ENCODE measurements at places on chromosomes 2 and 18.

DNA sequence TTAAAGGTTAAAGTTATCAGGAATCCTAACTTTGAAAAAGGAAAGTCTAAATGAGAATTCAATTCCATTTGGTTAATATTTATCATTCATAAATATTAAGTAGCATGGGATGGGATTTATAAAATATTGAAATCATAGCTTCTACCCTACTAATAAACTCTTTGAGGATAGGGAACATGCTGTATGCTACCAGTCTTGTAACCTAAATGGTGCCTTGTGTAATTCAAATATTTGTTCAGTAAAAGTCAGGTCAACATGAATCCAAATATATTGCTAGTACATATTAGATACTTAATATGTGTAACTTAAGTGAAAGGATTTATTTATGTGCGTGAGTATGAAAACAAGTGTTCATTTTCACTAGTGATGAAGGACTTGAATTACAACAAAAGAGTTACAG lies 94.1 kb downstream of the CAMKMT start:
- DNase-seq: no peak

GRCh38 chr2:226711606-226712296 lies 87.9 kb downstream of the IRS1 start:
- no peak for DNase-seq

- DNase-seq: no peak
Observed at GRCh38 chr2:108937367-108938017, 51.5 kb downstream of the EDAR start.

DNA sequence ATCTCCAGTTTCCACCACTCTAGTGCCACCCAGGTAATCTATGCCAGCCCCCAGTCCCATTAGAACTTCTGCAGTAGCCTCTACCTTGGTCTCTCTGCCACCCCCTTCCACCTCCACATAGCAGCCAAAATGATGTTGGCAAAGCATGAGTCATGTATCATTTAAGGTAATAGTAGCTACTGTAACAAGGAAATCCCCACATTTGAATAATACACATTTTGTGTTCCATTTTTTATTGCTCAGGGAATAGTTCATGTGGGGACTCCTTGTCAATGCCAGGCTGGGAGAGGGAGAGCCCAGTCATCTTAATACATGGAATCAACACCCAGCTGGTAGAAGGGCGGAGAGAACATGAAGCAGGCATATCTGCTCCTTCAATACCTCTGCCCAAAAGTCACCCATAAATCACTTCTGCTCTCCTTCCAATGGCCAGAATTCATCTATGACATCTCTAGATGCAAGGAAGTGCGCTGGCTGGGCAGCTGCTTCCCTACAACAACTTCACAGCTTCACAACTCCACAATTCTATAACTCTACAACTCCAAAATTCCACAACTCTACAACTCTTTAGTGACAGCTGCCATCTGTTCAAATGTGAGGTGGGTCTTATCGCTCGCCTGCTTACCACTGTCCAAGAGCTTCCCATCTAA lies 70.6 kb upstream of the GLS start:
- DNase-seq: no peak

DNA sequence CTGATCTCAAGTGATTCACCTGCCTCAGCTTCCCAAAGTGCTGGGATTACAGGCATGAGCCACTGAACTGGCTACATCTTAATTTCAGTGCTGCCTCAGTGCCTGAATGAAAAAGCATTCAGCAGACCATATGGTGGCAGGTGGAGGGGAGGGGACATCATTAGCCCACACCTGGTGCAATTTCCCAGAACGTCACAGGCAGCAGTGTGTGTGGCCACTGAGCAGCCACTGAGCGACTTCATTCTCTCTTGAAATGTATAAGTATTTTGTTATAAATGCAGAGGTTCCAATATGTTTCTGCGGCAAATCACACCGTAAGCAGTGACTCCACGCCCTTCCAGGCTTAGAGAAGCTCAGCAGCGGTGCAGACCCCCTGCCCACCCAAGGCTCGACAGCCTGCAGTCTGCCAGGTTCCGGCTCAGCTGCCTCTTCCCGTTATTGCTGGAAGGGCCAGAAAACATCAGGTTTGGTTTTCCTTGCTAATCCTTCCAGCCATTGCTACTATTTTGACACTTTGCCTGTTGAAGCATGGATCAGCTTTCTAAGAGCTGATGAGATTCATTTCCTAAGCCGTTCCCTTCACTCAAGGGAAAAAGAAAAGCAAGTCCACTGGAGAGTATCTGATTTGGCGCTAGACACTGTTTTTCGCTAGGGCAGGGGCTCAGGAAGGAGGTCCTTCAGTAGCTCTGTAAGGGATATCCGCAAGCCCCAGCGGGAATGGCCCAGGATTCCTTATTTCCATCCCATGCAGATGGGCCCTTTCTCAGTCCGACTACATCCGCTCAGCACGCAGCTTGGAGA lies 250.7 kb downstream of the VAPA start:
- DNase-seq: no peak

DNA sequence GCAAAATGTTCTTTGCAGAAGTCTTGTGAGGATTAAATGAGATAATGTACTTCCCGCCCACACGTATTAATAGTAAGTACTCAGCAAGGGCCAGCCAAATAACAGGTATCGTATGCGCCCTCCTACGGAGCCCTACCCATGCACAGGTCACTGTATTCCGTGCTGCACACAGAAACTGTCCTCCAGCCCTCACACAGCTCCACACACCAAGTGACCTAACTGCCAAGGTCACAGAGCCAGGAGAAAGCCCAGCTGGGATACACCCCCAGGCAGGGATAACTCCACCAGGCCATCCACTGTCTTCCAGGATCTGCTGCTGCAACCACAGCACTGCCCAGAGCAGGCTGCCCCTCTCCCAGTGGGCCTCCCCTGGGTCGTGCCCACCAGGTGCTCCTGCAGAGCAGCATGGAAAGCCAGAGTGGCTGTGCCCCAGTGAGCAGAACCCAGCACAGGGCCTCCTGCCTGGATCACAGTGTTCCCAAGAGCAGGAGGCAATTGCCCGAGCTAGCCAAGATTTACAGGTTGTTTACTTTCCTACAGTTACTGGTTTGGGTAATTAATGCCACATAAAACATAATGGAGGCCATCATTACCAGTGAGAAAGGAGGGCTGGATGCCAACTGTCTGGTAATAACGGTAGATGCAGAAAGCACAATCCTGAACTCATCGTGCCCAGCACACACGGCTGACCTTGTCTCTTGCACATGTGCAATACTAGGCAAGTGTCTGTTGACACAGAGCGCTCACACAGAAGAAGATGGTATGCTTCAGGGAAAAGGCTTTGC lies 24.4 kb downstream of the TFCP2L1 start:
- DNase-seq: no peak

DNA sequence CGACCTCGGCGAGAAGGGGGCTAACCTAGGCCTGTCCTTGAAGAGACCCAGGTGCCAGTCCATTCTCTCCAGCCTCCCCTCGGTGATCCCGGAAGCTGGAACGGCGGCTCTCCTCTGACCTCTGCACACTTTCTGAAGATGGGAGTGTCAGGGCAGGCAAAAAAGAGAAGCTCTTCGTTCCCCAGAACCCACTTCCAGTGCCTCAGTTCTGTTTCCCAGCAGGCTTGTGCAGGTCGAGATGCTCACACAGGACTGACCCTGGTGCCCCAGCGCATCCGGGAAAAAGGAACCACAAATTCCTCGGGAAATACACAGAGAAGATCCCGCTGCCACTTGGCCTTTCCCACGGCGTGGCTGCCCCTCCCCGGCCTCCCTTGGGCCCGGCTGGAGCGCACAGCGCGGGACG lies 681 bp upstream of the PTPN18 start:
- DNase-seq: no peak

- DNase-seq: no peak
Observed at GRCh38 chr2:499726-500125, 177.5 kb downstream of the TMEM18 start.

DNA sequence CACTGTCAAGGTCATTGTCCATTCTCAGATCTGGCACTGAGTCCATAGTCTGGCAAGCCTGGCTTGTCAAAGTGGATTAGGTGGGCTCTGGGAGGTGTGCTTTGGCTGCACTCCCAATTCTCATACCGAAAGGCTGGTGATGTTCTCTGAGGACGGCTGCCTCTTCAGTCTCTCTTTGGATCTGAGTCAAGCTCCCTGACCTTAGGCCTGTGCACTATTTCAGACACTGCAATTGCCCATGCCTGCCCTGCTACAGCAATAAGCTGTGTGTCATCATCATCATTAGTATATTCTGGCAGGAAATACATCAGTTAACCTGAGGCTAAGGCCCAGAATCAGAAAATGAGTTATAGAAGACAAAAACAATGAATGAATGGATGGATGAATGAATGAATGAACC lies 1.6 kb upstream of the SLC5A7 start:
- no peak for DNase-seq

DNA sequence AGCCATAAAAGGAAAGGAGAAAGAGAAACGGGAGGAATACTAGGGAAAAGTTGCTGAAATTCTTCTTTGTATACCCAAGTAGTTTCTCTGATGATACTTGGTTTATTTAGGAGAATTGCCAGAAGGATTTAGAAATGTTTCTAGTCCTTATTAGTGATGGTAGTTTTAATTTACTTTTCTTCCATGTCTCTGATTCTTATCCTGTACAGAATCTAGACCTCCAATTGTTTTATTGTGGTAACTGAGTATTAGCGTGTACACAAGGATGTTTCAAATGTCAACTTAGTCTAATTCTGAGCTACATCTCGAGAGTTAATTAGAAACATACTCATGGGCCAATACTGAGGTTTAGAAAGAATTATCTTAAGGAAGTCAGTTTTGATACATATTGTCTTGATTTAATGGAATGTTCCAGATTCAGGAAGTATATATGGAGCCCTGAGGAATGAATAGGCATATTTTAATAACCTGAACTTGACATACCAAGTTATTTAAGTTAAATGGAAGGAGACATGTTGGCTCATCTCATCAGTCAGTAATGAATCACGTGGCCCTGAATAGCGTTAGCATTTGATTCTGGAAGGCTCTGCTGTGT lies 219.6 kb downstream of the LTBP1 start:
- DNase-seq: peak; percentile 57

Measured in stromal cell of bone marrow (primary cell).